AG09309 (cell line): ENCODE measurements at places on chromosomes 6 and 20.

DNA sequence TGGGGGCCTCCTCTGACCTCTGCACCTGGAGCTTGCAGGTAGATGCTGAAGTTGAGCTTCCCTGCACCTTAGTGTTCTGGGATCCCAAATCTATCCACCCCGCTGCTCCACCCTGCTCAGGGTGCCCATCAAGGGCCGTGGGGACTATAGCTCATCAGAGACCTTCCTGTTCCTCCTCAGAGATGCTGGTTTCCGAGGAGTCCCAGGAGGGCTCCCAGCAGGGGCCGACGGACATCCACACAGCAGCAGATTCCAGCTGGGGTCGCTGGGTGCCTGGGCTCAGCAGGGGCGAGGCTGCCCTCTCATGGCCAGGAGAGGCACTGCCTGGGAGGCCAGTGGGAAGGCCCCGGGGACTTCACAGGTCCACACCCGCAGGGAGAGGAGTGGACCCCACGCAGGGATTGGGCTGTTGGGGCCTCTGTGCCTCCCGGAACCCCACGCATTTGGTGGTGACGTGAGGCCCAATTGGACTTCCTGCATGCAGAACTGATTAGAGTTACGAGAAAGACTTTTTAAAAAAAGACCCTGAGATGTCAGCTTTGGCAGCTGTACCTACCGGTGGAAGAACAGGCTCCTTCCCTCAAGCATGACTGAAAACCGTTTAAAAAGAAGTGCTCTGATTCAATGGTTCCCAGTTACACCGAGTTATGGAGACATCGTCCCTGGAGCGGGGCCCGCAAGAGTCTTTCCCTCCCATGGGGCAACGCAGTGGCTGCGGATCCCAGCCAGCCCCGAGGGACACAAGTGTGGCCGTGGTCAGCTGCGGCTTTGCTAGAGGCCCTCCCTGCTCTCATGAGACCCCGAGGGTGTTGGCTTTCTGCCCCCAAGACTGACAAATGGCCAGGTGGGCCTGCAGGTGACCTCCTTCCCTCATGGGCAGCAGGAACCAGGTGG lies 25.3 kb upstream of the SLCO4A1 start:
- DNase-seq, result no peak

GRCh38 chr6:2619651-2620050 lies 131.1 kb downstream of the MYLK4 start:
- DNase-seq, result no peak

DNA sequence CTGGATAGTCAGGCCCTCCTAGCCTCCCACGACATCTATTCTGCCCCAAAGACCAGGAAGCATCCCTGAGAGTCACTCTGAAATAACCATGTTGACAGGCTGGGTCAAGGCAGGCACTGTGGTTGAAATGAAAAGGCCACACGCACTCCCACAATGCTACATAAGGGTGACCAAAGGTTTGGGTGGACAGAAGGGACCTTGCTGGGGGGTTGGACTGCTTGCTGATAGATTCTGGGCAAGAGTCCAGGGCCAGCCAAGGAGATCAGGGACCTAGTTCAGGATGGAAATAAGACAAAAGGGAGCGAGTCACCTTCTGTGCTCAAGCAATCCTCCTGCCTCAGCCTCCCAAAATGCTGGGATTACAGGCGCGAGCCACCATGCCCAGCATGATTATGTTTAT lies 32.5 kb upstream of the DSN1 start:
- no peak for DNase-seq

DNA sequence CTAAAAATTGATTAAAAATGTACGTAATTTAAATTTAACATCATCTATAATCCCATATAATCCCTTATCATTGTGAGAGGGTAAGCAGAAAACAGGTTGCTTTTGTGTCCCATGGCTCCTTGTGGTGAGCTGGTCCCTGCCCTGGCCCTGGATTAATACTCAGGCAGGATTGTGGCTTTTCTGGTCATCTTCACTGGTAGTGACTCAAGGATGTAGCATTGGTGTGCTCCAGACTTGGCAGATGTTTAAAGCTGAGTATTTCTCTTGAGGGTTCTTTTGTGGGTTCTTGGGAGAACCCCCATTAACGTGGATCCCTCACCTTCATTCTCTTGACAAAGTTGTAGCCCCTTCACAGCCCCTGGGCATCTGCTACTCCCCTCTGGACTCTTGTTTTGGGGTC lies 39.3 kb downstream of the SNRNP48 start:
- DNase-seq, result no peak

GRCh38 chr20:31543966-31544598 lies 29.8 kb downstream of the HM13 start:
- DNase-seq, result peak; percentile 95

GRCh38 chr20:43676368-43676767 lies 9.5 kb downstream of the MYBL2 start:
- DNase-seq, result no peak

GRCh38 chr6:109344226-109344625 lies 38.0 kb downstream of the CD164 start:
- no peak for DNase-seq

DNA sequence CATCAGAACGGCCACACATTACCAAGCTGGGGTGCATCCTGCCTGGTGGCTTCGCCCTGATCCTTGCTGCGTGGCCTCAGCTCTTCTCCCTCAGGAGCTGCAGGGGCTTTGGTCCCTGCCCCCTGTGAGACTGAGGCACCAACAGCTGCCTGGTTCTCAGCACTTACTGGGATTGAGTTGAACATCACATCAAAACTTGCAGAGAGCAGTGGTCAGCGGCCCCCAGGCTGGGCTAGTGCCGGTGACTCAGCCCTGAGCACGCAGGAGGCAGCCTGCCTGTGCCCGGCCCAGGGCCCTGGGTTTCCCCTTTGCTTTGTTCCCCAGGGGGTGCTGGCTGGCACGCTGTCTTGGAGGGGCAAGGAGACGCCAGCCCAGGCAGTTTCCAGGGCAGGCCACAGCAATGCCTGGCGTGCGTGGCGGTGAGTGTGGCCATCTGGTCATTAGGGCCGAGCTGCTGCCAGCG lies 63.3 kb downstream of the DLL1 start:
- DNase-seq, result no peak

DNA sequence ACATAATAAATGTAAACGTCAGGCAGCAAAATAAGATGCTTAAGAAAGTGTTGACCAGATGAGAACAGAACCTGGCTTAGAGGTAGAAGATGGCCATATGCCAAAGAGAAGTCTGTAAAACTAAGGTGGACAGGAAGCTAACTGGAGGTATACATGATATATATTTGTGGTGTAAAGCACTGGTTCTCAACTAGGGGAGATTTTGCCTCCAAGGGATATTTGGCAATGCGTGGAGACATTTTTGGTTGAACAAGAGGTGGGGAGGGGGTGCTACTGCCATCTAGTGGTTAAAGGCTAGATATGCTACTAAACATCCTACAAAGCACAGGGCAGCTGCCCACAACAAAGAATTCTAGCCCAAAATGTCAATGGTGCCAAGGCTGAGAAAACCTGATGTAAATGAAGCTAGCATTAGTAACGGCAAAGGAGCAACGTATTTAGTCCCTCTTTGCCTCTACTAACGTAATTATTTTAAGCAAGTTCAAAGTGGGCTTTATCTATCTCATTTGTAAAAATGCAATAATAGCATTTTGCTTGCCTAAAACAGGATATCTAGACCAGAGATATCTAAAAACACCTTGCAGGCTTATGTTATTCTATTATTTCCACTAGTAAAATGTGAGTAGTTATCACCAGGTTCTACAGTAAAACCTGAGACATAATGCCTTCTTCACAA lies 182.6 kb downstream of the RNGTT start:
- DNase-seq, result peak; percentile 21

GRCh38 chr6:163038317-163038716 lies 310.5 kb downstream of the PACRG start:
- DNase-seq, result no peak

DNA sequence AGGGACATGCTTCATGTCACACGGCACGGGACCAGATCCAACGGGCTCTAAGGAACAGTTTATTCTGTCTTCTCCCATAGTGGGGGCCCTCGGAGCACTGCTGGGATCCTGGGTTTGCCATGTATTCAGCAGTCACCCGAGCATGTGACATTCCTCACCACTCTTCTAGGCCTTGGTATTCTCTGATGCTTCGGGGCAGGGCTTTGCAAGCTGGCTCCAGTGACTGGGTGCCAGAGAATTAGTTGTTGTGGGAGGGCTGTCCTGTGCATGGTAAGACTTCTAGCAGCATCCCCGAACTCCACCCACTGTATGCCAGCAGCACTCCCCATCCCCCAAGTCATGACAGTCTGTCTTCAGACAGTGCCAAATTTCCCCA lies 5.4 kb downstream of the CCN5 start:
- DNase-seq, result no peak

GRCh38 chr6:36054415-36054814 lies 26.8 kb downstream of the MAPK14 start:
- DNase-seq, result no peak

- no peak for DNase-seq
These were observed 9.2 kb upstream of the SPO11 start for GRCh38 chr20:57320358-57320757.

GRCh38 chr6:28634761-28635546 lies 109.3 kb downstream of the GPX5 start:
- no peak for DNase-seq

- no peak for DNase-seq
These were observed 21.3 kb downstream of the CEP85L start for GRCh38 chr6:118630067-118630466.

GRCh38 chr6:37547564-37548061 lies 47.9 kb upstream of the CCDC167 start:
- DNase-seq, result no peak

GRCh38 chr6:168240160-168240559 lies 79.4 kb downstream of the DACT2 start:
- DNase-seq, result no peak

DNA sequence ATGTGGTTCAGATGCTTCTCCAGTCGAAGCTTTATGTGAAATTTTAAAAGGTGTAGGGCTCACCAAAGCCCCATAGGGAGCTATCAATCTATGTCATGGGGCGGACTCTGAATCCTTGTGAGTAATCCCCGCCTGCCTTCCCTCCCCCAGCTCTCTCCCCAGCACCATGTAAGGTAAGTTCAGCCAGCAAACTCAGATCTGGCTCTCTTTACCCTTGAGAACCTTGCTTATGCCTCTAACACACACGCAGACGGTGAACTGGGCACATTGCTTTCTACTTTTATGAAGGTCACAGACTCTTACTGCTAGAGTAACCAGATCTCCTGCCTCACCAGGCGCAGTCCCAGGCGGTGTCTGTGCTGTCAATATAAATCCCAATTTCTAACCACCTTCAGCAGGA lies 82.6 kb upstream of the CNKSR3 start:
- DNase-seq, result no peak

- no peak for DNase-seq
These were observed 10.2 kb downstream of the FAM135A start for GRCh38 chr6:70423189-70424134.

DNA sequence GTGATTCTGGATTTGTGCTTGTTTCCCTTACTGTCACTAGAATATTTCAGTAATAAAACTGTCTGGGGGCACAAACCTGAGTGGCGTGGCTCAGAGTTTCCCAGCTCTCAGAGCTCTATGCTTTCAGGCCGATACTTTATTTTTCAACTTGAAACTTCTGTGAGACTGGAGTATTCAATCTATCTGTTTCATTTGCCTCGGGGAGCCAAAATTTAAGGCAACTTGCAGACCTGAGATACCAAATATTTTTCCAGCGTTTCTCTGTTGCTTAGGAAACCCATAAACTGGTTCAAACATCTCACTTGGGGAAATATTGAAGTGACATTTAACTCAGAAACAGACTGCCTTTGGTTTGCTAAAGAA lies 74.7 kb downstream of the SOBP start:
- no peak for DNase-seq

- DNase-seq, result no peak
These were observed 47.0 kb upstream of the CHRNA4 start for GRCh38 chr20:63407928-63408683.

DNA sequence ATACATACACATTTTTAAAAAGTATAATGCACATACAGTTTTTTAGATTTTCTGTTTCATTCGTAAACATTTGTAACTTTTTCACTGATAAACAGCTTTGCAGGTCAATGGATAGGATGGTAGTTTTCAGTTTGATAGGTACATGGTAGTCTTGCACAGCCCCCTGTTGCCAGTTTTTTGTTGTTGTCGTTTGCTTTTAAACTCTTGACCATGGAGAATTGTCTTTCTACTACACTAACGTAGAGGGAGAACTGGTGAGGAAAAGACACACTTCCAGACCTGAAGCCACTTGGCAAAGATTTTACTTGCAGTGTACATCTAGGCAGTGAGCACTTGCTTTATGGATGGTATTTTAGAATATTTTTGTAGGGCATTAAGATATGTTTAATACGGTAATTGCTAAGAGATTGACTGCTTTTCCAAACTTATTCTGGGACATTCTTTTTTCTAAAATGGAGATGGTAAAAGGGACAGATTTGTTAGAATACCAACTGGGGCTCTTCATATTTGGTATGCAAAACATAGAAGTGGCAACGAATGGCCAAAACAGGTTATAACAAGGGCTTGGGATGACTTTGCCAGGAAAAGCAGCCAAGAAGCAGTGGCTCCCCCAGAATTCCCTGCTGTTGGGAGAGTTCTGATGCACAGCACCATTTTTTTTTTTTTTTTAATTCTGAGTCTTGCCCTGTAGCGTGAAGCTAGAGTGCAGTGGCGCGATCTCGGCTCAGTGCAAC lies 1.5 kb downstream of the PYGB start:
- no peak for DNase-seq

DNA sequence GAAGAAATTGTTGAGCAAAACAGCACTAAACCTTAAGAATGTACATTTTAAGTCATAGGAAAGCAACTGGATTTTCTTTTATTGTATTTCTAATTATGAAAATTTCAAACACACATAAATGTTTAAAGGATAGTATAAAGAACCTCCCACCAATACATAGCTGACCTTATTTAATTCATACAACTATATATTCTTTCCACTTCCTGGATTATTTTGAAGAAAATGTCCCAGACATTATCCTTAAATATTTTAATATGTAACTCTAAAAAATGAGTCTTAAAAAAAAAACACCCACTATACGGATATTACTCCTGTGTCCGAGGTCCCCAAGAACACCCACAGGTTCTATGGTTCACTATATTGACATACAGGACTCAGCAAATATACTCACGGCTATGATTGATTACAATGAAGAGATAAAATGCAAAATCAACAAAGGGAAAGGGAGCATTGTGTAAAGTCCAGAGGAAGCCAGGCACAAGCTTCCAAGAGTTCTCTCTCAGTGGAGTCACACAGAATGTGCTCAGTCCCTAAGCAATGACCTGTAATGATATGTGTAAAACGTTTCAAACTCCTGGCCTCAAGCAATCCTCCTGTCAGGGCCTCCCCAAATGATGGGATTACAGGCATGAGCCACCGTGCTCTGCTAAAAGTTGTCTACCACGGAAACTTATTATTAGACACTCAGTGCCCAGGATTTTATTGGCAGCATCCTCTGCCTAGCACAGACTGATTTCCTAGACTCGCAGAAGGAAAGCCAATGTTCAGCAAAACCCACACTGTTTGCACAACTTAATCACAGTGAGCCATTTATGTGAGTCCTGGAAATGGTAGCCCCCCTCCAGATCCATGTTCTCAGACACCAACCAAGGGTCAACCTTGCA lies 23.2 kb downstream of the GLYATL3 start:
- DNase-seq, result no peak

DNA sequence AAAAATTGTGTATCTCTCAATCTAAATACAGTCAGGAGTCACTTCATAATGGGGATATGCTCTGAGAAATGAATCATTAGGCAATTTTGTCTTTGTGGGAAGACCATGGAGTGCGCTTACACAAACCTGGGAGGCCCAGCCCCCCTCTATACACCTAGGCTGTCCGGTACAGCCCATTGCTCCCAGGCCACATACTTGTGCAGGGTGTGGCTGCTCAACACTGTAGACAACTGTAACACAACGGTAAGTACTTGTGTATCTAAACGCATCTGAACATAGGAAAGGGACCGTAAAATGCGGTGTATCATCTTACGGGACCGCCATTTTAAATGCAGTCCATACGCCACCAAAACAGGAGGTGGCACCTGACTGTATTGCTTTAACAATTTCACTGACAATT lies 58.0 kb upstream of the FRMD1 start:
- no peak for DNase-seq
